ENCODE measurements at places on chromosomes 7 and 10.

DNA sequence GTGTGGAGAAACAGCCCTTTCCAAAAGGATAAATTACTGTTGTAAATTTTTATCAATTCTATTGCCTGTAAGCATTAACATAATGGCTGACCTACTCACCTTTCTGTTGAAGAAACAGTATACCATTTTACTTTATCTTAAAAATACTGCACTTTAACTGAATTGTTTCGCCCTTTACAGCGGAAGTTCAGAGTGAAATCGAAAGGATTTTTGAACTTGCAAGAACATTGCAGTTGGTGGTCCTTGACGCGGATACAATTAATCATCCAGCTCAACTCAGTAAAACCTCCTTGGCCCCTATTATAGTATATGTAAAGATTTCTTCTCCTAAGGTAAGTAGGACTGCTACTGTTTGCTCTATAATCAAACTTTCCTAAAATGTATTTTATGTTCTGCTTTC lies 117.5 kb downstream of the NSUN6 start:
- no peak for DNase-seq

DNA sequence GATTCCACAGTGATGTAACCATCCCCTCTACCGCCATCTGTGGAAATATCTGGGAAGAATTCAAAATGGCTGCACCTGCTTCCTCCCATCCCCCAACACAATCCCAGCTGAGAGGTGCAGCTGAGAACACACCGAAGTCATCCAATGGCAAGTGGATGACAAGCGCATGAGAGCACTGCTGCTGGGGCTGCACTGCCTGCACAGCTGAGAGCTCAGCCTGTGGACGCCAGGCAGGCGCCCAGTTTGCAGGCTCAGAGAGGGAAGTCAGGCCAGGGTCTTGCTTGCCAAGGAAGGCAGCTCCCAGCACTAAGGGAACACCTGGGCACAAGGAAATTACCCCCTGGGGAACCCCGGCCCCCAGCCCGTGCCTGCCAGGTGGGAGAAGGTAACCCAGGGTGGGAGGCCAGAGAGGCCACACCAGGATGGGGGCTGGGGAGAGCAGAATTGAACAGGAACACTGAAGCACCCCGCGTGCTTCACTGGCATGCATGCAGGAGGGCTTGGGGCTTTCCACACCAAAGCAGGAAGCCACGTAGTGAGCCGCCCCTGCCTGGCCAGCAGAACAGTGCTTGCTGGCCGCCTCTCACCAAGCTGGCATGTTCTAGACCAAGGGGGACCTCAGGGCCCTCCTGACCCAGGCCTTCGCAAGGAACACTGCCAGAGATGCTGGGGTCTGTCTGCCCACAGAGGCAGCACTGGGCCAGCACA lies 46.2 kb downstream of the FAM53B start:
- DNase-seq = peak; percentile 65

DNA sequence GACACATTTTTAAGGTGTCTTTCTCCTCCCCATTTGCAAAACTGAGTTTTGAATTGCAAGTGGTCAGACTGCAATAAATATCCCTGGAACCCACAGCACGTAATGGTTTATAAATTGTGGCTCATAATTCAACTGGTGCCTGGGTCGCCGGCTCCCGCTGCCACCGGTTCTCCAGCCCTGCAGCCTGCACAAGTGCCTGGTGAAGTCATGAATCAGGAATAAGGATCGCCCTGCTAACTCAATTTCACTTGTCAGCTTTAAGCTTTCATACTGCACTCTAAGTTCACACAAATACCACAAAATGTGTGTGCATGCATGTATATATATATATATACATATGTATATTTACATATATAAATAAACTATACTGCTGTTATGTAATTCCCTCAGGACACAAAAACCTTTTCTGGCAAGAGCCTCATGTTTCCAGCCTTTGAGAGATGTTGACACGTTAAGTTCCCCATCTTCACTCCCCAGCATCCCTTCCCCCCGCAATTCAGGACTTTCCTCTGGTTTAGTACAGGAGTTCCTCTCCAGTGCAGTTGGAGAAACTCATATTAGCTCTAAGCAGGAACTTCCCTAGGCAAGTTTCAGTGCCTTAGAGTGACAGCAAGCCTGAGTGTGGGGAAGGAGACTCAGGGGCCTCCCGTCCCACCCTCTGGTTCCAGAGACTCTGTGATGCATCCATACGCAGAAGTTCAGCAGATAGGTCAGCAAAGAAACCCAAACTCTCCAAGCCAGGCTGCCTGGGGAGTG lies 129.2 kb upstream of the UNC5B start:
- no peak for DNase-seq

DNA sequence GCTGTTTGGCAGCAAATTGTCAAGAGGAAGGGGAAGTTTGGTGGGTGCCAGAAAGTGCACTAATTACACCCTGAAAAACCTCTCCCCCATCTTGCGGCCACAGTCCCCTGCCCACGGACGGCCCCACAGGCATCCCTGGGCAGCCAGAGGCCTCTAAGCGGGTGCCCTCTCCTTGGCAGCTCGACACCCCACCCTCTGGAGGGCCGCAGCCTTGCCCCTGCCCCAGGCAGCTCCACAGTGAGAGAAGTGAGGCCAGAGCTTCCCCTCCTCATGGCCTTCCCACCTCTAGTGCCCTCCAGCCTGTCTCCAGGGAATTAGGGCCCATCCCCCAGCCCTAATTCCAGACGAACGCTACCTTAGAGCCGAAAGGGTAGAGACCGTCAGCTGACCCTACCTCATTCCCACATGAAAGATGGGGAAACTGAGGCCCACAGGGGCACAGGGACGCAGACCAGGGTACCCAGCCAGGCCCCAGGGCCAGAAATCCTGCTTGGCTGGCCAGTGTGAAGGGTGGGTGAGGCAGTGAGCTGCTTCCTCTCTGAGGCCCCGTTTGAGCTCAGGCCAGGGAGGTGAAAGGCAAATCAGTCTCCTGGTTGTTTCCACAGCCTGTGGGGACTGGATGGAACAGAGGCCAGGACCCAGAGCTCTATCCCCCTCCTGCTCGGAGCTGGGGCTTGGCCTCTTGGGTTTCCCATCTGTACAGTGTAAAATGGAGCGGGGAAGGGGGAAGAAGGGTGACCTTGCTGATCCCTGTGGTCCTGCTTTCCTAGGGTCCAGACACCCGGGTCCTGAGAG lies 10.0 kb downstream of the ZCCHC24 start:
- DNase-seq = no peak

DNA sequence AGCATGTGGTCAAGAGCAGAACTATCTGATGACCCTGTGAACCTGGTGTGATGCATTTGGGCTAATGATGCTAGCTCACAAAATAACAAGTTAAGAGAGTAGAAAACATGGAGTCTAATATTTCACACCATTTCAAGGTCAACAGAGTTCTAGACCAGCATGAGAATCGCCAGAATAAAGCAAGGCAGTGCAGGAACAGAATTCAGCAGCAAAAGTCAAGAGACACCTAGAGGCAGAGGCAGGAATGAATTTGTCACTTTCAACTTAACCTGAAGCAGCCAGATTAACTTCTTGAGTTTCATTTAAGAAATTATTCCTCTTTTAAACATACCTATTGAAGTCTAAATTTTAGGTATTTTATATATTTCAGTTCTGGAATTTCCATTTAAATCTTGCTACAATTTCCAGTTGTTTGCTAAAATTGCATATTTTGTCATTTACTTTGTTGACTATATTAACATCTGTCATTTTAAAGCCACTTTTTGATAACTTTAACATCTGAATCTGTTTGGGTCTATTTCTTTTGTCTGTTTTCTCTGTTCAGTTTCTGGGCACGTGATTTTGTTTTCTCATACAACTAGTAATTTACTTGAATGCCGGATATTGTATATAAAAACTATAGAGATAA lies 44.2 kb upstream of the PRSS58 start:
- no peak for DNase-seq

- DNase-seq = no peak
Measured at GRCh38 chr10:85557077-85557476, 809.5 kb downstream of the GRID1 start.

GRCh38 chr10:12319076-12319475 lies 30.3 kb upstream of the CAMK1D start:
- no peak for DNase-seq

- DNase-seq = no peak
Measured at GRCh38 chr10:121157998-121158397, 306.8 kb downstream of the WDR11 start.

DNA sequence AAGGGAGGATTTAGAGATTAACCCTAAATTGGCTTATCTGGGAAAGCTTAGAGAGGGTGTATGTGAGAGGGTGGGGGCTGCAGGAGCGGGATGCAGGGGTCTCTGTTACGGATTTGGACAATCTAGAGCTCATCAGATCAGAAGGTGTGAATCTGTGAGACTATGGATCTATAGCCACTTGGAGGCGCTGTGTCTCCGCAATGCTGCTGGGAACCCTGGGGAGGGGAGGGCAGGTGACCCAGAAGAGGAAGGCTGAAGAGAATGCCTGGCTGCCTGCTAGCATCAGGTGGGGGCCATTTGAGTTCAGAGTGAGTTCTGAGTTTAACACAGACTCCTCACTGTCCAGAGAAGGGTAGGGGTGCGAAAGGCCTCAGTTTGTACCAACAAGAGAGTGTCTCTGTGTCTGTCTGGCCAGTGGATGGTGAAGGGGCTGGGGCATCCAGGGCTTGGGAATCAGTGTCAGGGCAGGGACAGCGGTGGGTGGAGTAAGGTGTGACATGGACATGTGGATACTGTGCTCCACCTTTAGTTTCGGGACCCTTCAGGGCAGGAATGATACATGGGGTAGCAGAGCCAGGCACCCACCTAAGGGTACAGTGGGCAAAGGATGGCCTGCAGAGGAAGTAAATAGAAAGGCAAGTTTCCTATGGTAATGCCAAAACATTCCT lies 187.3 kb upstream of the PRSS58 start:
- DNase-seq = peak; percentile 34

All from stimulated activated CD4-positive, alpha-beta T cell treated with anti-CD3 and anti-CD28 coated beads, Interleukin-4, amount 100 ng/mL, for 1 hour (primary cell).